ENCODE measurements at places on chromosomes 4 and X. TPM values are rescaled to one million over a fixed set of nuclear protein-coding genes. Genes with fewer than 3 reads are reported as not detected.

CA5B gene
- 20.1 TPM for total RNA-seq

PCDH19 gene
- 3.5 TPM for total RNA-seq

DRP2 gene
- total RNA-seq, result 0.69 TPM

SLC39A8 gene
- total RNA-seq, result 21.0 TPM

NAP1L5 gene
- 8.6 TPM for total RNA-seq

UGT2B10 gene
- not detected for total RNA-seq

Data from skin of body (tissue), 3 donors.